GDM1 (cell line): ENCODE measurements at places on chromosomes 2 and 18.

- DNase-seq, result no peak
Measured at GRCh38 chr18:28204154-28204553, 27.2 kb upstream of the CDH2 start.

DNA sequence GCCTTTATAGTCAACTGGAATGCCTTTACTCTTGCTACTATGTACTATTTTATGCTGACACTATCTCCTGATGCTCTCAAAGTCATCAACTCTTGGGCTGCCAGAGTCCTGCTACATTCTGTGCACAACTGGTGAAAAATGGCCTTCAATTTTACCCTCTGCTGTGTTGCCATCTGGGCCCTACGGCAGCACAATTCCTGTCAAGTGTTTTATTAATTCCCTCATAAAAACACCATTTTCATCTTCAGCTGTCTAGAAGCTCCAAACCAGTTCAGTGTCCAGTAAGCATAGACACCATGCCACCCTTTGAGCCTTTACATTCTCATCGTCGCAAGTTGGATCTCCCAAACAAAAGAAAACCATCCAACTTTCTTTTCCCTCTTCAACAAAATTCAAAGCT is 26.5 kb downstream of the CALCRL start:
- no peak for DNase-seq

GRCh38 chr2:237879991-237880560 is 20.7 kb downstream of the RAMP1 start:
- no peak for DNase-seq

DNA sequence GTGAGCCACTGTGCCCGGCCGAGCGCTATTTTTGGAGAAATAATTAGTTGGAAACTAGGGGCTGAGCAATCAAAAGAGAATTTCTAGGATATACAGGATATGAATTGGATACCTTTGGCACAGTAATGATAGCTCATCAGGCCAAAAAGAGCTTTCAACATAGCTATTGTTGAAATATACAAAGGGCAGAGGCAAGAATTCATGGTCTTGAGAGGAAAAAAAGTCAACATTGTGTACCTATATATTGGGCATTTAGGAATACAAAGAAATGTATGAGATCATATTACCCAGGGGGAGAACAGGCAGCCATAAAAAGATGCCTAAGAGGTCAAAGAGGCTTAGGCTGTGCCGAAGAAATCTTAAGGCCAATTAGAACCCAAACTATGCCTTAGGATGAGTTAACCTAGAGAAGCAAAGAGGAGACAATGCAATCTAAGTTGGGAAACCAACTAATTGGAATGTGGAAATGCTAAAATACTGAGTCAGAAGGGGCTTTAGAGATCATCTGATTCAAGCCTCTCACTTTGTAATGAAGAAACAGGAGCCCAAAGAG is 99.0 kb downstream of the RBBP8 start:
- no peak for DNase-seq

- no peak for DNase-seq
Measured at GRCh38 chr2:99571954-99572353, 82.1 kb upstream of the REV1 start.

GRCh38 chr18:38933322-38933721 is 1367.7 kb upstream of the CELF4 start:
- DNase-seq, result no peak

- no peak for DNase-seq
Measured at GRCh38 chr2:11807156-11808015, 61.0 kb downstream of the LPIN1 start.

- no peak for DNase-seq
Measured at GRCh38 chr2:187435756-187436155, 12.3 kb downstream of the CALCRL start.

GRCh38 chr2:219619235-219619634 is 8.2 kb upstream of the SLC4A3 start:
- DNase-seq, result no peak

DNA sequence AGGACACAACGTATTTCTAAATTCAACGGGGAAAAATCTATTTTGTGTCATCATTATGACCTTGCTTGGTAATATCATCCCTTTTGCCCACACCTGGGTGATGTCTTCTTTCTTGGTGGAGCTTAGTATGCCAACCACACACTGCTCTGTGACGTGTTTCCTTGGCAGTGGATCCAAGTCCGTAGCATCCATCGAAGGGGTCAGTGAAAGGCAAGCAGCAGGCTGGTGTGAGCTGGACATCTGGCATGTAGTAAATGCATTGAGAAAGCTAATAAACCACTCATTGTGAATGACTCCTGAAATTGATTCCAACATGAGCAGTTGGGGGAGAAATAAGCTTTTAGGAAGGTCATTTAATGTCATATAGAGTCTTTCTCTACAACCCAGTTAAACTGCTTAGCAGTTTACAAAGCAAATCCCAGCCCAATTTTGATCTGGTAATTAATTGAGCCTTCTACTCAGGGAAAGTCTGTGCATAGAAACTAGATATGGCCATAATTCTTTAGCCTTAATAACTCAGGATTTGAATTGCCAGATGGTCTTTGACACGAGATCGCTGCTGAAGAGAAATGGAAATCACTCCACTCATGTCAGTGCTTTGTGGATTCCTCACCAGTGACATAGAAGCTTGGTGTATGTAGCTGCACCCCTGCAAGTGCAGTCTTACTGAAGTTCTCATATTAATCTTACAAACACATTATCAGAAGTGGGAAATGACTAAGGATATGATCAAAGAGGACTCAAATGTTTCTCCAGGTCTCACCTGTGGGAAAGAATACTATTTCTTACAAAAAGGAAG is 494.8 kb downstream of the CMPK2 start:
- no peak for DNase-seq

GRCh38 chr2:98040331-98040939 is 44.7 kb upstream of the TMEM131 start:
- no peak for DNase-seq
